ENCODE measurements at places on chromosomes 6 and 20.

DNA sequence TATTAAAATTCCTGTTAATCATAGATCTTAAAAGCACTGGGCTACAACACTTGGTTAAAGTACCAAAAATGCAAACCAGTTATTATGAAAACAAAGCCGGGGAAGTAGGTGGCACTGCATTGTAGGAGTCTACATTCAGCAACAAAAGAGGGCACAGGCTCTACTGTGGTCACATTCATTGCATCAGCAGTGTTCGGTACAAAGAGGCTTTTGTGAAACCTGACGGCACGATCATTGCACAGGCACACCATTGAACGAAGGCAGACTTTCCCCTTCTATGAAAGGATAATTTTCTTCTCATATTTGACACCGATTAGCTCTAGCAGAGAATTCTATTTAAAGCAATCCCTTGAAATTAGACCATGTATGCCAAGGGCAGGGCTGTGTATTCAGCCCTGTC is 44.6 kb upstream of the AGPAT4 start:
- no peak for DNase-seq

- no peak for DNase-seq
Observed at GRCh38 chr6:7445885-7446461, 56.4 kb downstream of the RIOK1 start.

DNA sequence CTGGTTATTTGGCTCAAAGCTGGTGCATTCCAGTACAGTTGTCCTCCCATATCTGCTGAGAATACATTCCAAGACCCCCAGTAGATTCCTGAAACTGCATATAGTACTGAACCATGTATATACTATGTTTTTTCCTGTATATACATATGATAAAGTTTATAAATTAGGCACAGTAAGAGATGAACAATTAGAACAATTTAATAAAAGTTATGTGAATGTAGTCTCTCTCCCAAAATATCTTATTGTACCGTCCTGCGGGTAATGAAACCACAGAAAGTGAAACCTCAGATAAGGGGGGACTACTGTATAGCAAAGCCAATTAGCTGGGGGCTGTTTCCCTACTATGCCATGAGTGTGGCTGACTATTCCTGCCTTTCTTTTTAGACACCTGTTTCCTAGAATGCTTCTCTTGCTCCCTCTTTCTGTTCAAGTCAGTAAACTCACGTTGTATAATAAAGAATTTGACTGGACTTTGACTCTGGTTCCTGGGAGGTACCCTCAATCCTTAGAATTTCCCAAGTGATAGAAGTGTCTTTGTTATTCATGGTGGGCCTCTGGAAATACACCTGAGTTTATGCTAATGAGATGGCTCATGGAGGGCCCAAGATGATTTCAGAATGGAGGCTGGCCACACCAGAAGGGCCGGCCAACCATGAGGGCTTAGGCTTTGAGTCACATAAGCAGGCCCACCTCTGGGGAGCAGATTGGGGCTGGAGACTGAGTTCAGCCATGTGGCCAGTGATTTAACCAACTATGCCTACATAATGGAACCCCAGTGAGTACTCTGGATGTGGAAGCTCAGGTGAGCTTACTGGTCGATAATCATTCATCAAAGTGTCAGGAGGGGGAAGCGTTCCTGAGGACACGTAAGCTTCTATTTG is 689 bp upstream of the BLOC1S5 start:
- no peak for DNase-seq

DNA sequence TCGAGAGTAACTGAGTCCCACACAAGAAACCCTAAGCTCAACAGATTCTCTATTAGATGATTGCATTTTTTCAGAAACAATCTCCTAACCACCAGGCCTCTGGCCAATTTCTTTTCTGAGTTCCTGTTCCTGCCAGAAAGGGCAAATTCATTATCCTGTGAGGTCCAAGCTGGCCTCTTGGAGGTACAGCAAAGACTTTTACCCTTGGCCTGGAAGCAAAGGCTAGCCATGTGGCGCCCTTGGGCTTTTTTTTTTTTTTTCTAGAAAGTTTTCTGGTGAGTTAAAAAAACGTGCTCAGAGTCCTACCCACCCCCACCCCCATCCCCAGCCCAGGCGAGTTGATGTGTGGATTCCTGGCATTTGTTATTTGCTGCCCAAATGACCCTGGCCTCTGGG is 59.0 kb upstream of the EEF1A1 start:
- no peak for DNase-seq

DNA sequence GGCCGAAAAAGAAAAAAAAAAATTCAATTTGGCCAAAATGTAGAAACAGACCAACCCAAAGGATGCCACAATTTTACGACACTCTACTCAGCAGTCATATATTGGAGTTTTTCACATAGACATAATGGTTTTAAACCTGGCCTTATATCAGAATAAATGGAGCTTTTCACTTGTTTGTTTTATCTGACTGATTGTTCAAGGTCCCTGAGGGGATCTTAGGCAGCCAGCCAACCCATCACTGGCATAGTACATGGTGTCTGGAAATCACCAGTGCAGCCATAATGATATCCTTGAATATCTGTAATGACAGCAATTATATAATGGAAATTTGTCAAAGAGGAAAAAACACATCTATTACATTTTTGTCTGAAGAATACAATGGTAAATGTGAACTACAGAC is 96.9 kb downstream of the PRSS35 start:
- no peak for DNase-seq
